ENCODE measurements at places on chromosomes 12 and 14. TPM values are rescaled to one million over a fixed set of nuclear protein-coding genes. Genes with fewer than 3 reads are reported as not detected.

The GPR65 gene
- 18.7 TPM for total RNA-seq

The DCAF5 gene
- total RNA-seq, result 40.1 TPM

The TEX22 gene
- total RNA-seq, result not detected

The GZMH gene
- total RNA-seq, result not detected

The ZDHHC22 gene
- total RNA-seq, result not detected

The DBX2 gene
- not detected for total RNA-seq

The MORN3 gene
- total RNA-seq, result not detected

The AMN gene
- 0.66 TPM for total RNA-seq

The CPNE6 gene
- total RNA-seq, result not detected

The TMEM119 gene
- total RNA-seq, result 20.5 TPM

The SERPINA10 gene
- not detected for total RNA-seq

The RNASE7 gene
- not detected for total RNA-seq

The LRRIQ1 gene
- total RNA-seq, result not detected

The FAM181A gene
- not detected for total RNA-seq

The OR4M1 gene
- not detected for total RNA-seq

The PRKD1 gene
- 7.8 TPM for total RNA-seq

The SDR39U1 gene
- total RNA-seq, result 39.7 TPM

The GALNT16 gene
- total RNA-seq, result 8.6 TPM

The APOF gene
- total RNA-seq, result not detected

The MUCL1 gene
- not detected for total RNA-seq

The KLRF1 gene
- total RNA-seq, result 0.44 TPM

The PGAM5 gene
- total RNA-seq, result 12.1 TPM

The CLEC9A gene
- not detected for total RNA-seq

The IFI27L2 gene
- total RNA-seq, result 20.7 TPM

The FOXN4 gene
- not detected for total RNA-seq
